ENCODE measurements at places on chromosomes 12 and 14.

DNA sequence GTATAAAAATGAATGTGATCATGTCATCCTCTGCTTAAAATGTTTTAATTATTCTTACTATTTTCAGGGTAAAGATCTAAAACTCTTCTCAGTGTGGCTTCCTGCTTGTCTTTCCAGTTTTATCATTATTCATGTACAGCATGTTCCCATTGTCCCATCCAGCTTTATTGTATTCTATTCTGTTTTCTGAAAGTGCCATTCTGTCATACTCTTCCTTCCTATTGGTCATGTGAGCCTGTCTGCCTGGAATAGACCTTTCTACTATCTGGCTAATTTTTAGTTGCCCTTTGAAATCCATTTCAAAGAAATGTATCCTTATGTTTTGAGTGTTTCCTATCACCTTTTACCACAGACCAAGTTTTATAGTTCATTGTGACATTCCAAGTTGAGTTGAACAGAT is 34.9 kb downstream of the PALS1 start:
- DNase-seq: no peak

DNA sequence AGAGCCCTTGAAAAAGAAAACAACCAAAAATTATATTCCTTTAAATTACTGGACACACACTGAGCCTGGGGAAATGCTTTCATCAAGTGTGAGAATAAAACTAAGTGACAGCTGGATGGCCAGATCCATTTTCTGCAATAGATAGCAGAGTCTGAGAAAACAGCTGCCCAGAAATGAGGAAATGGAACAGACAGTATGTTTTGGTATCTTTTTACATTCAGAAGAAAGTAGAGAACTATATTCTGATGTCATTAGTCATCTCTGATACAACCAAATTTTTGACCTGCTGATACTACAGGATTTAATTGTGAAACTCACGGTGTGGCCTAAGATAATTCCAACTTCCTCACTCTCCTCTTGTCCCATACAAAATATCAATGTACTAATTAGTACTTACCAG is 78.2 kb downstream of the HMGA2 start:
- no peak for DNase-seq

GRCh38 chr12:121831571-121832245 is 27.0 kb downstream of the HPD start:
- no peak for DNase-seq

DNA sequence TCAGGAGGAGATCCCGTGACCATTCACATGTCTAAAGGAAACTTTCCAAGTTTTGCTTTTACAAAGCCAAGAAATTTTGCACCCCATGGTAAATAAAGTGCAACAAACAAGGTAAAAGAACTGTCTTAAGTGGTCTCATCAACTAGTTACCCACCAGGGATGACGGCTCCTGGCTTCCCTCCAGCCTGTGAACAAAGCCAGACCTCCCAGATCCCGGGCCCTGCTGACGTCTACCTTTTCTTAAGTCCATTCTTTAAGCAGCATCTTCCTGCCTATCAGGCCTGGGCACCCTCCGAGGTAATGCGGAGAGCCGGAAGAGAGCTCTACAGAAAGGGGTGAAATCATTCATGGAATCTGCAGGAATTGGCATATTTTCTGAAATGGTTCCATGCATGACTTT is 58.0 kb upstream of the DAAM1 start:
- no peak for DNase-seq

- no peak for DNase-seq
Measured at GRCh38 chr14:64685371-64686281, 18.6 kb upstream of the PLEKHG3 start.

GRCh38 chr12:64912516-64913255 is 88.2 kb downstream of the TBC1D30 start:
- no peak for DNase-seq

DNA sequence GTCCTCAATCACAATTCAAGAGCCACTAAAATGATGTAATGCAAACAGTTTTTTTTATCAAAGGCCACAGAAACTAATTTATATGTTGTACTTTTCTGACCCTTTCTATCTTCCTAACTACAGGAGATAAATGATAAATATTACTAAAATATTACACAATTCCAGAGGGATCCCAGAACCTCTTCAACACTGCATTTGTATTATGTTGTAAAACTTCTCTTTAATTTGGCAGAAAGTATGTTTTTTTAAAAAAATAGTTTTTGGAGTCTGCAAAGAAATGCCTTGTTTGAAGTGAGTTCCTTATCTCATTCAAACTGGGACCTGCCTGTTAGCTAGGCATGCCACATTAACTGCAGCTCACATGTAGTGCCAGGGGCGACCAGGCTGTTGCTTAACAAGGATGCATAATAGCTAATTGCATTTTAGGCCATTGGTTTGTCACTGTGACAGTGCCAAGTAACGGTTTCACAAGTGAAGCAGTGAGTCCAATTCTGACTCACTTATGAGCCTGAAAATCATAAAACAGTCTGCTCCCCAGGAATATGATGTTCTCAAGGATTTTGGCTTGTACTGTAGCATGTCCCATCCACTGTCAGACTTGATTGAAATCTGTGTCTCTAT is 266.9 kb downstream of the KTN1 start:
- DNase-seq: no peak

- DNase-seq: no peak
Measured at GRCh38 chr12:51897181-51897580, 9.3 kb downstream of the ANKRD33 start.

- no peak for DNase-seq
Measured at GRCh38 chr12:93032758-93033157, 103.7 kb upstream of the EEA1 start.

DNA sequence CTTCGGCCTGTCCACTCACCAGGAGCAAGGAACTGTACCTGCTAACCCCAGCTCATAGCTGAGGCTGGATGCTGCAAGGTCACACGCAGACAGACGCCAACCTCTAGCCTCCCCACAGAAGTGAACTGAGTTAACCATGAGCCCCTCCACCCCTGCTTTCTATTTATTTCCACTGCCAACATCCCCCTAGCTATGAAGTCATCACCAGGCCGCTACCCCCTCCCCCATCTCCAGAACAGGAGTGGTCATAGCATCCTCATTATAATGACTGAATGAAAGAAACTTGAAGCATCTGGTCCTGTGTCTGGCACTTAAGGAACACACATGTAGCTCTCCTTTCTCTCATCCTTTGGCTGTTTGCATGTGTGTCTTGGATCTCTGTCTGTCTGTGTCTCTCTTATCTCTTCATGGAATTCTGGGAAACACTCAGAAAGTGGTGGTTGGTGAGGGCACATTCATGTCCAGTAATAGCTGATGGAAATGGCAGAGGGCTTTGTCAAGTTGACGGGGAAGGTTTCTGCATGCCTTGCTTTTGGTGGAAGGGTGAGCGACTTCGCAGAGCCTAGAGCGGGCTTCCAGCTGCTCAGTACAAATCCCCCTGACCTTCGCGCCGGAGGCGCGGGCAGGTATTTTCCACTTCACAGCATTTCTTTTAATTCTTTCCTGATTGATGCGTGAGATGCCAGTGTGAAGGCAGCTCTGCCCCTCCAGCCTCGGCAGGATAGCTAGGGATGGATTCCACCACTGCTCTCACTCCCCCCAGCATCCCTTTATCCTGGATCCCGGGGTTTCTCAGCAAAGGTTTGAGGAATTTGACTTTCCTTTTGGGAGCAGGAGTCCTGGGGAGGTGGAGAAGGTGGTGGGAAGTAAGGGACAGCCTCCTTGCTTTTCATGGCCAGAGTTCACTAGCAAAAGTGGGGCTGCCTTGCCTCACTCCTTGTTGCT is 198.2 kb downstream of the CHST11 start:
- DNase-seq: no peak

GRCh38 chr14:100712490-100712889 is 14.2 kb upstream of the DLK1 start:
- DNase-seq: no peak

DNA sequence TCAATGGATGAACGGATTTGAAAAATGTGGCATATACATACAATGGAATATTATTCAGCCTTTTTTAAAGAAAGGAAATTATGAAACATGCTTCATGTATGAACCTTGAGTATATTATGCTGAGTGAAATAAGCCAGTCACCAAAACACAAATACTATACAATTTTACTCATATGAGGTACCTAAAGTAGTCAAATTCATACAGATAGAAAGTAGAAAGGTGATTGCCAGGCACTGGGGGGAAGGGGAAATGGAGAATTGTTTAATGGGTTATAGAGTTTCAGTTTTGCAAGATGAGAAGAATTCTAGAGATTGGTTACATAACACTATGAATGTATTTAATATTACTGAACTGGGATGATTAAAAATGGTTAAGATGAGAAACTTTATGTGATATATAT is 171.4 kb downstream of the TMTC3 start:
- DNase-seq: no peak

- DNase-seq: no peak
Measured at GRCh38 chr12:27843714-27844245, 63.7 kb upstream of the MANSC4 start.

- DNase-seq: no peak
Measured at GRCh38 chr12:6018265-6018664, 73.2 kb upstream of the ANO2 start.

- DNase-seq: no peak
Measured at GRCh38 chr14:72679536-72680151, 214.3 kb downstream of the DPF3 start.

DNA sequence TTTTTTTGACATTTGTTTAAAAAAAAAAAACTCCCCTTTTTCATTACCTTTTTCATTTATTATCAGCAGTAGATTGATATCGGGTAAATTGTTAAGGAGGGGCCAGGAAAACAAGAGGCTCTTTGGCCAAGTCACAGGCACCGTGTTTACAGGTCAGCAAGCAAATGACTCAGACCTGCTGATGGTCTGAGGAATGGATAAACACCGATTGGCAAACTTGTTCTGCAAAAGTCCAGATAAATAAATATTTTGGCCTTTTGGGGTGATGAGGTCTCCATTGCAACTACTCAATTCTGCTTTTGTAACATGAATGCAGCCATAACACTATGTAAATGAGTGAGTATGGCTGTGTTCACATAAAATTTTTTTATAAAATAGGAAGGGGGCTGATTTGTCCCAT is 94.0 kb downstream of the RPS29 start:
- DNase-seq: no peak

DNA sequence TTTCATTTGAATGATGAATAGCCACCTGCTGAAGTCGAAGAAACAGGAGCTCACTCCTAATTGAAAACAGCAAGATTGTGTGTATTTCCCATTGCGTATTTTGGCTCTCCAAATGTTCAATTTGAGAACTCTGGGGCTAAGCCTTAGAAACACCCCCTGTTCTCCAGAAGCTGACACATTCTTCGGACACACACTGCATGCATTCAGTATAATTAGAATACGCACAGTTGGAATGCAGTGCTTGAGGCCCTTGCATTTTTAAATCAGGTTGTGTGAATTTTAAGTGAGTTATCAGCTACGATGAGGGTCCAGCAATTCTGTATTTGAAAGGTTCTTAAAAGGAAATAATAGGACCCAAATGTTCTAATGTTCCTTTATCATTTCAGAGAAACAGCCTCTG is 103.8 kb downstream of the PRKD1 start:
- no peak for DNase-seq

GRCh38 chr14:54481695-54482094 is 7.1 kb downstream of the GMFB start:
- no peak for DNase-seq

DNA sequence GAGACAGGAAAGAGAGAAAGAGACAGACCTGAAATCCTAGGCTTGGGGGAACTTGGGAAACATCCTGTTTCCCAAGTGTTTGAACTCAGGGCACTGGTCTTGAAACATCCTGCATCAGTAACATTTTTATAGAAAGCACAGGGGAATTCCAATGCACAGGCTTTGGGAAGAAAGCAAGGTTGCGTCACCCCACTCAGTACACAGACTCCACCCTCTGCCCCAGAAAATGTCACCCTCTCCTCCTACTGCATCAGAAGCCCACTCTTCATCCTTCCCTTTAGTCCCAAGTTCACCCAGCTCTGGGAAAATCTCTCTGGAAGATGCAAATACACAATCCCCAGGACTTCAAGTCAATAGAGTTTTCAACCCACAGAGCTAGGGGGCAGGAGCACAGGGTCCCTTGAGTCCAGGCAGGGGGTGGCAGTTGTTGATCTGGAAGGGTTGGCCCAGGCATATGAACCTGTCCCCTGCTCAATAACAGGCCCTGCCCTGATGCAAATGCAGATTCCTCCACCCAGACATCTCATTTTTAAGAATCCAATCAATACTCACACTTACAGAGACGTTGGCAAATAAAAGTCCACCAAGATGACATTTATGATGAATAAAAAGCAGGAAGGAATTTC is 1.7 kb downstream of the RDH16 start:
- no peak for DNase-seq
